ENCODE measurements at places on chromosomes 1 and 21.

DNA sequence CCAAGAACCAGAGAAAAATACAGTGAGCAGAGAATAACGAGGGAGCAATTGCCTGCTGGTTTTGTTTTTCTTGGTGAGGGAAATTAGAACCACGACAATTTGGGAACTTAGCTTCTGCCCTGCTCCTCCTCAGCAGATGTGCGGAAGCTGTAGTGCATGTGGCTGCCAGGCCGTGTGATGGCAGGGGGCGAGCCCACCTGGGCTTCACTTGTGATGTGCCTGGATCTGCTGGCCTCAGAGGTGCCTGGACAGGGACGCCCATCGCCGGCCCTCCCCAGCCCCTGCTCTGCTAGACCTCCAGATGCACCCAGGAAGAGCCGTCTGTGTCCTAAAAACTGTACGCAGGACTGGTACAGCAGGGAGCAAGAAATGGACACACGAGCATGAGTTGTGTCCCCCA lies 28.5 kb upstream of the C1orf174 start:
- no peak for DNase-seq

- no peak for DNase-seq
These were observed 59.4 kb downstream of the RUNX3 start for GRCh38 chr1:24870551-24871195.

- DNase-seq, result no peak
These were observed 1.4 kb downstream of the ACOT7 start for GRCh38 chr1:6391951-6392808.

- DNase-seq, result peak; percentile 8
These were observed 10.4 kb downstream of the C1orf226 start for GRCh38 chr1:162391790-162392563.

GRCh38 chr1:55474168-55474786 lies 259.1 kb upstream of the USP24 start:
- DNase-seq, result no peak

Measured in NCI-H1930 (cell line).